ENCODE measurements at places on chromosomes 4 and X.
A peak's percentile ranks its signal among the peaks of the same experiment; 100 is the strongest.

DNA sequence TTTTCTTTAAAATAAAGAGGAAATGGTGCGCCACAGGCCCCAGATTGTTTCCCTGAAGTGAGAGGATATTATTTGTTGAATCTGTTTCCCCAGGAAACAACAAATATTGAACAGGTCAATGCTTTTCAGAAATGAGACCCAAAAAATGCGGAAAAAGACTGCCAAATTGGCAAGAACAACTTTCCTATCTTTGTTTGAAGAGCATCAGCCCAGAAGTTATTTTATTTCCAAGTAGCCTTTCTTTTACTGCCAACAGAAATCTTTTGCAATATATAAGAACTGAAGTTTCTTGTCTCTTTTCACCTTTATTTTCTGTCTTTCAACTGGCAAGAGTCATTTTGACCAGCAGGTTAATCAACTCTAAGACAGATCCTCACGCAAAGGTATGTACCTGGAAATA is at the start of gene SMR3A:
Gene SMR3A, plus strand, starts transcription at position 301 of the 400 bp plus-strand sequence. CDS start 1,356 bp downstream, outside the sequence.
- no peak for DNase-seq

DNA sequence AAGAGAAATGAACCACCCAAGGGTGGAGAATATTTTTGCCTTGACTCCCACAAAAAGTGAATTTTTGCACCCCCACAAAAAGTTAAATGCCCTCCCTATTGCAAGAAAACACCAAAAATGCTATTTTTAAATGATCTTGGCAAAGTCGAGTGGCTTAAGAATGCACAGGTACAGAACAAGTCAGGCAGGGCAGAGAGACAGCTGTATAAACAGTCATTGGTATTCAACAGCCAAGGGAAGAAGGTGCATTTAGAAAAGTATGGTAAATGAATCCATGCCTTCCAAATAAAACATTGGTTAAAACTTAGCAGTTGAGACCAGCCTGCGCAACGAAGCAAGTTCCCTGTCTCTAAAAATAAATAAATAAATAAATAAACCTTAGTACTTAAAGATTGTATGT is 169.3 kb downstream of the CHIC2 start:
- DNase-seq, result no peak

DNA sequence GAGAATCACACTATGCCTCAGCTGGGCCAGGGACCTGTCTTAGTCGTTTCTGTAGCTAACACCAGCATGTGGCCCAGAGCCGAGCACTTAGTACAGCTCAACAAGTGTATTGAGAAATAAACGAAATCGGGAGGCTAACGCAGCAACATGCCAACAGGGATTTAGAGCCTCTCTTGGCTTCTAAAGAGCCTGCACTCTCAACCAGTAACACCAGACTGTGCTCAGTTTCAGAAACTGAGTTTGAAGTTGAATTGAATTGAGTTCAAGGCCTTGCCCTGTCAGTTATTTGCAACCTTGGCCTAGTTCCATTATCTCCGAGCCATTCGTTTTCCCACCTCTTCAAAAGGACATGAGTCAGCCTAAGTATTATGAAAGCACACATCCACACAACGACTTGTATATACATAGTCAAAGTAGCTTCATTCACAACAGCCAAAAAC is 71.3 kb upstream of the LDB2 start:
- DNase-seq, result no peak

DNA sequence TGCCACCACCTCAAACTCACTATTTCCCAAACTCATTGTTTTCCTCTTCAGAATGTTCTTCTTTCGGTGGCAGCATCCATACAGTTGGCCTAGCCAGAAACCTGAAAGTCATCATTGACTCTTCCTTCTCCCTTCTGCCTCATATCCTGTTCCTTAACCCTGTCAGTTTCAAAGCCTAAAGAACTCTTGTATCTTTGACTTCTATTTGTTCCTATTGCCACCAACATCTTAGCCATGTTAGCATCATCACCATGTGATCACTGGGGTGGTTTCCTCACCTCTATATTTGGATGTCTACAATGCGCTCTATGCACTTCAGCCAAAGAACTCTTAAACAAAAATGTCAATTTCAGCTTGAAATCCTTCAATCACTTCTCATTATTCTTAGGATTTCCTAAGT is 29.0 kb downstream of the DDX60L start:
- DNase-seq, result no peak

- DNase-seq, result no peak
Observed at GRCh38 chr4:95742179-95742578, 97.7 kb upstream of the PDHA2 start.

- no peak for DNase-seq
Observed at GRCh38 chr4:106898621-106899230, 137.4 kb downstream of the DKK2 start.

GRCh38 chr4:36242629-36243354 is 1.5 kb downstream of the ARAP2 start:
- DNase-seq, result no peak

DNA sequence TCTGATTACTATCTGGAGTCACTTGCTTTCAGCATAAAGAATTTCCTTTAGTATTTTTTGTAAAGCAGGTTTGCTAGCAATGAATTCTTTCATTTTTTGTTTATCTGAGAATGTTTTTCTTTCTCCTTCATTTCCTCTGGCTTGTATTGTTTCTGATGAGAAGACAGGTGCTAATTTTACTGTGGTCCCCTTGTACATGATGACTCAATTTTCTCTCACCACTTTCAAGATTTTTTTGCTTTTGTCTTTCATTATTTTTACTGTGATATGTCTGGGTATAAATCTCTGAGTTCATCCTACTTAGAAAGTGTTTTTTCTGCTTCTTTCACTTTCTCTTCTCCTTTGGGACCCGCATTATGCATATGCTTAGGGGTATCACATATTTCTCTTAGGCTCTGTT is 62.6 kb downstream of the PKD2 start:
- DNase-seq, result no peak

DNA sequence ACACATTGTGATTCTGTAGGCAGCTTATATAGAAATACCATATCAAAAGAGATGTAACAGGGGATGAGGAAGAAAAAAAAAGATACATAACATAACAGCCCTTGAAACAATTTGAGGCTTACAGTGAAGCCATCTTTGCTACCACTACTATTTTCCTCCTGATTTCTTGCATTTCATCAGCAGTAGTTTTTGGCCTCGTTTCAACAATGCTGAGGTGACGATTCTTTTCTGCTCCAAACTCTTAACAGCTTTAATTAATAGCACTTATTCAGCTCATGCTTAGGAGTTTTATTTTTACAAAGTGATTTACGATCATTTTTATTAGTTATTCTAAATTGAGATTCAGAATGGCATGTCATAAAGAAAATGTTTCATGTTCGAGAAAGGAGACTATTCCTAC is 163.2 kb downstream of the DCK start:
- no peak for DNase-seq

DNA sequence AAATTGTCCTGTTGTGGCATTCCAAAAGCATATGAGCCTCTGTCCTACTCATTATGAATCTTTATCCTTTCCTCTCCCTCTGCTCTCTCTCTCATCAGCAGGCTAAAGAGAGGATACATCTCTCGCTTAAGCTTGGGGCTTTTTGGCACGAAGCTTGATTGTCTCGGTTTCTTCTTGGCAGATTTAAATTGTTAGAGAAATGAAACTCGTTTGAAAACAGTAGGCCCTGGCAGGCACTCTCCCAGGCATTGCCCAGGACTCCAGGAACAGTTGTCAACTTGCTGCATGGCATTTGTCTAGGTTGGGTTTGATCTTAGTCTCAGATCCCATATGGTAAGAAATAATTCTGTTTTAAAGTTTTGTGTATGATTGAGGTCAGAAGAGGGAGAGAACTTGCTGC is 35.5 kb downstream of the NAA11 start:
- no peak for DNase-seq

DNA sequence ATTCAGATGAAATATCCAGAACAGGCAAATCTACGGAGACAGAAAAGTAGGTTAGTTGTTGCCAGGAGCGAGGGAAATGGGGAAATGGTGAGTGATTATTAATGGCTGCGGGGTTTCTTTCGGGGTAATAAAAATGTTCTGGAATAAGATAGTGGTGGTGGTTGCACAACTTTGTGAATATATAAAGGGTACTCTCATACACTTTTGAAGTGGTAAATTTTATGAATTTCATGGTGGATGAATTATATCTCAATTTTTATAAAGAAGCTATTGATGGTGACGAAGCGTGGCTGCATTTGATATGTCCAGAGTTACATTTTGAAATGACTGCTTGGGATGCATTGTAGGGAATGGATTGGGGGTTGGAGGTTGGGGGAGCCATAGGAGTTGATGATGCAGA is 16.3 kb downstream of the FAM47E start:
- no peak for DNase-seq

GRCh38 chrX:45766981-45767501 is 566.4 kb upstream of the DIPK2B start:
- no peak for DNase-seq

DNA sequence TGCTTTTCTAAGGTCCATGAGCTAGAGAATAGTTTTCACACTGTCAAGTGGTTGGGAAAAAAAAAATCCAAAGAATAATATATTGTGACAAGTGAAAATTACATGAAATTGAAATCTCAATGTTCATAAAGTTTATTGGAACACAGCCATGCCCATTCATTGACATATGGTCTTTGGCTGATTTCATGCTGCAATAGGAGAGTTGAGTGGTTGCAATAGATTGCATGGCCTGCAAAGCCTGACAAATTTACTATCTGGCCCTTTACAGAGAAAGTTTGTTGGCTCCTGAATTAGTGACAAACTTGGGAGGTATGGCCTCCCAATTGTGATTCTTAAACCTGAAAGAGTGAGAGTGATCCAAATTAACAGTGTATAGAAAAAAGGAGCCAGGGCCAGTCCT is 115.5 kb upstream of the FAM9C start:
- no peak for DNase-seq

GRCh38 chr4:81314196-81314896 is 99.3 kb upstream of the PRKG2 start:
- DNase-seq, result no peak

GRCh38 chr4:114734594-114734993 is 136.0 kb downstream of the UGT8 start:
- no peak for DNase-seq

- no peak for DNase-seq
Observed at GRCh38 chr4:119040694-119041185, 94.9 kb upstream of the MYOZ2 start.

- no peak for DNase-seq
Observed at GRCh38 chrX:129115104-129115503, 408.2 kb downstream of the SMARCA1 start.

- no peak for DNase-seq
Observed at GRCh38 chr4:137535718-137536117, 3.4 kb upstream of the PCDH18 start.

DNA sequence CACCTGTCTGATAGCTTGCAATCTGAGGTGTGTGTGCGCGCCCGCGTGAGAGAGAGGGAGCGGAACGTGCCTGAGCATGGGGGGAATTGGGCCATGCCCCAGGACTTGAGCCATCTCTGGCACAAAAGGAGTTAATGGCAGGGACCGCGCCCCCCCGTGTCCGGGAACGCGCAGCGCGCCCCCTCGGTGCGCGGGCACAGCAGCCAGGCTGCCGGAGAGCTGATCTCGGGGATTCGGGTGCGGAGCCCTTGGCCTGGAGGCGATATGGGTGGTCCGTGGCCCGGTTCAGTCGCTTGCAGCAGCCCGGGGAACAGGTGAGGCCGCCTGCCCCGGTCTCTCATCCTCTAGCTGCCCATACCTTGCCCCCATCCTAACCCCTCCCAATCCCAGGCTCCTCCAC is at the start of gene NLGN3:
Gene NLGN3, plus strand, starts transcription at position 191 of the 400 bp plus-strand sequence. CDS start 2,909 bp downstream, outside the sequence.
- DNase-seq, result no peak

- no peak for DNase-seq
Observed at GRCh38 chrX:38570396-38570795, 9.1 kb downstream of the TSPAN7 start.

DNA sequence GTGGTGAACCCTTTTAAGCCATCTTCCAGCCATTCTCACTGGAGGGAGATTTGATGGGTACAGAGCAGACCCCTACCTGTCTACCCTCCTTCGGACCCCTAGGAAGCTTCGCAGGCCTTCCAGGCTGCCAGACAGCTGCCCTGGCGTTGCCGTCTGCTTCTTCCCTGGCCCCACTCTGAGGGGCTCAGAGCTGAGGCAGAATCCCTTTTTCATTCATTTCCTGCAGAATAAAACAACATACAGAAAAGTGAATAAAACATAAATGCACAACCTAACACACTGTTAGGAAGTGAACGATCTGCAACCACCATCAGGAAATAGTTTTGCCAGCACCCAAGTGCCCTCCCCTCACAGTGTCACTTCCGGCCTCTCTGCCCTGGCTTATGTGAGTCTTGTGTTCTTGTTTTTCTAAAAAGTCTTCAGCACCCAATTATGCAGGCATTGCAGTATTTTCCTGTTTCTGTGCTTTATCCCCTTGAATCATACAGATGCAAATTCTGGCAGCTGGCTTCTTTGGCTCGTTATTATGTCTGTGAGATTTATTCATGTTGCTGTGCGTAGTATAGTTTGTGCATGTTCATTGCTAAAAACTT is 5.6 kb upstream of the ADD1 start:
- DNase-seq, result peak; percentile 50

GRCh38 chr4:1851575-1852410 is 4.2 kb downstream of the LETM1 start:
- no peak for DNase-seq

GRCh38 chrX:152892999-152893891 is 4.6 kb upstream of the ZNF185 start:
- no peak for DNase-seq

GRCh38 chr4:122086338-122087065 is 65.6 kb upstream of the BLTP1 start:
- no peak for DNase-seq

DNA sequence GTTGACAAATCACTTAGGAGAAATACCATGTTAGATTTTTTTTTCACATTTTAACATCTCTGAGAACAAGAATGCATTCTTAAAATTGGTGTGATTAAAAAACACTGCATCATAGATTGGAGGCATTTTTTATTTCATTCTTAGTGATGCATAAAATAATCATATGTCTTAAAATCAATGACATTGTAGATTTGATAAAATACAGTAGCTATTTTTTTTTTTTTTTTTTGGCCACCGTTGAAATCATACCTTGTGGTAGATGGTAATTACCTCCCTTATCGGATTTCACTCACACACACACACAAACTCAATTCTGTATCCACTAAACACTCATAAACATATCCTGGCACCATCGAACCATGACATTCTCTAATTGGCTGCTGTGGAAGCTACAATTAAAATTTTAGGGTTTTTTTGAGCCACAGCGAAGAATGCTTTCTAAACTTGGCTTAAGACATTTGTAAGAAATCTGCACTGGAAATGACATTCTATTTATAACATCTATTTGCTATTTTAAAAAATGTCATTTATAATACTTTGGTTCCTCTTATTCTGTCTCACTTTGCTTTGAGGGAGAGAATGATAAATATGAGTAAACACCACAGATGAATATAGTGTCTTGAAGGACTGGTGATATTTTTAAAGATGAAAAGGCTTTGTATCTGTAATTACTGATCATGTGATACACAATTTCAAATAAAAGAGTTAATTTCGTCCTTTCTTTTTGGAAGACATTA is 60.1 kb downstream of the CCSER1 start:
- DNase-seq, result no peak

- no peak for DNase-seq
Observed at GRCh38 chr4:7842384-7843279, 97.0 kb downstream of the AFAP1 start.

DNA sequence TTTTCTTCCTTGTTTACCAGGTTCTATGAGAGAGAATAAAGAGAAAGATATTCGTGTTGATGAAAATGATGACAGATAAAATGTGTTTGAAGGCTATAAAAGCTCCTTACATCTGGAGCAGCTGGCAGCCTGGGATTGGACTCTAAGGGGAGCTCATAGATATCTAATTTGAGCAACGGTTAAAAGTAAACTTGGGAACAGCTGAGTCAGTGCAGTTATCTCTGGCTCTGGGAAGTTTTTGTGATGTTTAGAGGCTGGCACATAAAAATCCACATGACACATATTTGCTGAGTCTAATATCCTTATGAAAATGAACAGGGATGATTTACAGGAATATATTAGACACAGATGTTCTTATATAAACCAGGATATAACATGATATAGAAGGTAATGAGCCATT is 331.8 kb upstream of the TENM3 start:
- no peak for DNase-seq
